ENCODE measurements at places on chromosomes 3 and 15.

DNA sequence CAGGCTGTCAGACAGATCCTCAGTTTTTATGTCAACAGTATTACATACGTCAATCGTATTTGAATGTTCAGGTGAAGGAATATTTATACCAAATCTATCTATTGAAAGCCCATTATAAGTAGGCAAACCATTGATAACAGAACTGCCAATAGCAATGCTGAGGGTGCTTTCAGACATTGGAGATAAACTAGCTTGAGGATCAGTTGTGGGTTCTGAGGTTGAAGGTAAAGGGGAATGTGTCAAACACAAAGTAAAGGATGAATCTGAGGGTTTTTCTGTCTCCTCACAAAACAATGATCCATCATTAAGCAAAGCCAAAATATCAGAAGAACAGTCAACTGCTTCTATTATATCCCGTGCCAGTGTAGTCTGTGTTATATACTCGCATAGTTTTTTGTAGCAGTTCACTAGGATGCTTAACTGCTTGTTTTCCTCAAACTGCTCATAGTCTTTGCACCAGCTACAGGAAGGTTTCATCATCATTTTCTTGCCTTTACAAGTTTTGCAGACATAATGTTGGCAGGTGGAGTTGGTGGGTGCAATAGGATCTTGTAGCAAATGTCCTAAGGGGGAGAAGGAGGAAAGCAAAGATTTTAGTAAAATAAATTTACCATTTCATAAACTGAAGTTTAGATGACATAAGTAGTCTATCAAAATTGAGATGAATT lies 43.8 kb downstream of the MSL2 start:
- no peak for DNase-seq

- DNase-seq: no peak
These were observed 286.3 kb downstream of the ZNF385D start for GRCh38 chr3:21464746-21465145.

DNA sequence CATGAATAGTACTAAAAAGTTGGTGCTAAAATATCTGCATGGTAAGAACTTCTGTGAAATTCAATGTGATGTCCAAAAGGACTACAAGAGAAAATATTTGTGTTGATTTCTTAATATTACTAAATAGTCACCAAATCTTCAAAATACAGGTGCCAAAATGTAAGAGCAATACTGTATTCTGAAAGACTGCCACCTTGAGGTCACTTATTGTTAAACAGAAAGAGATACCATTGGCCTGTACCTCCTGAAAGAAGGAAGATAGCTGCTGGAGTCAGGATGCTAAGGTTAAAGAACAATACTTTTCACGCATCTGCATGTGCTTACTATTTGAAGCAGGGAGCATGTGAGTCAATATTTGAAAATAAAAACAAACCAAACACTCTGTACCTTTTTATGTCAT lies 72.0 kb upstream of the LSAMP start:
- DNase-seq: no peak

DNA sequence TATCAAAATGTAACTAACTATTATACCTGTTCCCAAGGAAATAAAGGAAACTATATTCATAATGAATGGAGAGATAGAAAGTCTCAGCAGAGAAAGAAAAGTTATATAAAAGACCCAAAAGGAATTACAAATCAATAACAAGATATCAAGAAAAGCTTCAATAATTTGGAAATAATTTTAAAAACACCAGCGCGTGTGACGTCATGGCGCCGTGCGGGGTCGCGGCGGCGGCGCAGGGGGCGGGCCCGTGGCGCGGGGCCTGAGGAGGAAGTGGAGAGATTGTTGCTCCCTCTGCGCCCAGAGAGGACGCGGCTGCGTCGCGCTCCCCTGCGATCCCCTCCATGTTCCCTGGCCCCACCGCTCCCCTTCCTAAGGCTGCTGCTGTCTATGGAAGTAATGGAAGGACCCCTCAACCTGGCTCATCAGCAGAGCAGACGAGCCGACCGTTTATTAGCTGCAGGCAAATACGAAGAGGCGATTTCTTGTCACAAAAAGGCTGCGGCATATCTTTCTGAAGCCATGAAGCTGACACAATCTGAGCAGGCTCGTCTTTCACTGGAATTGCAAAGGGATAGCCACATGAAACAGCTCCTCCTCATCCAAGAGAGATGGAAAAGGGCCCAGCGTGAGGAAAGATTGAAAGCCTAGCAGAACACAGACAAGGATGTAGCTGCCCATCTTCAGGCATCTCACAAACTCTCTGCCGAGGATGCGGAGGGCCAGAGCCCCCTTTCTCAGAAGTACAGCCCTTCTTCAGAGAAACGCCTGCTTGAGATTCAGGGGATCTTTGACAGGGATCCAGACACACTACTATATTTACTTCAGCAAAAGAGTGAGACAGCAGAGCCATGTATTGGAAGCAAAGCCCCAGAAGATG lies 4.1 kb downstream of the XCR1 start:
- no peak for DNase-seq

- DNase-seq: no peak
These were observed 69.4 kb upstream of the GAP43 start for GRCh38 chr3:115553796-115554486.

DNA sequence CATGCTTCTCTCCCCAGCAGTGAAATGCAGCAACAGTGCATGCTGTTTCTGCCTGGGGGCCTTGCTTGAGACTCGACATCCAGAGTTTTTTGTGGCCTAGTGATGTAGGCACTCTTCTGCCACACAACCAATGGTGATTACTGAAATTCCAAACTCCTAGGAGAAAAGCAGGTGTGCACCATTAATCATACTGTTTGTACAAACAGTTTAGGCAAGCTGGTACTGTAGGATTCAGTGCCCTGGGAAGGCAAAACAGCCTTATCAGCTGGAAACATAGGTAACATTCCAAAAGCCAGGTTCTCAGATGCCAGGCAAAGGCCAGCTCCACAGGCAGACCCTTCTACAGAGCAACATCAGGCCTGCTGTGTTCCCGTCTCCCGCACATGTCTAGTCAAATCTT lies 17.5 kb upstream of the RBP1 start:
- no peak for DNase-seq

- DNase-seq: no peak
These were observed 36.0 kb downstream of the LEO1 start for GRCh38 chr15:51935466-51936104.

- DNase-seq: peak; percentile 70
These were observed 563.0 kb upstream of the CCDC54 start for GRCh38 chr3:106814231-106814630.

- DNase-seq: no peak
These were observed 2.9 kb upstream of the RASGRF1 start for GRCh38 chr15:79093352-79093935.

DNA sequence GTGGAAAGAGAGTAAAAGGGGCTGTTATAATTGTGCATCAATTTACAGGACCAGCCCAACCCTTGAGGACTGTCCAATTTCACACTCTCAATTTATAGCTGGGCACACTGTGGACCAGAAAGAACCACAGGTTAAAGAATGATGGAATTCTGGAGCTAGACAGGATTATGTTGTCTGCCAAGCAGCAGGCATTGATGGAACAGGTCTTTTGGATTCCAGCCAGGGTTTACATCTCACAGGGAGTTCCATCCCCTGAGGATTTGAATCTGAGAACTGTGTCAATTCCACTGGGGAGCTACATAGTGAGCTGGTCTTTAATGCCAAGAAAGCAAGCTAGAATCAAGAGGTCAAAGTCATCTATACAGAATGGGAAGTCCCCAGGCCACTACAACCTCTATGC lies 389.5 kb upstream of the WNT5A start:
- DNase-seq: no peak

DNA sequence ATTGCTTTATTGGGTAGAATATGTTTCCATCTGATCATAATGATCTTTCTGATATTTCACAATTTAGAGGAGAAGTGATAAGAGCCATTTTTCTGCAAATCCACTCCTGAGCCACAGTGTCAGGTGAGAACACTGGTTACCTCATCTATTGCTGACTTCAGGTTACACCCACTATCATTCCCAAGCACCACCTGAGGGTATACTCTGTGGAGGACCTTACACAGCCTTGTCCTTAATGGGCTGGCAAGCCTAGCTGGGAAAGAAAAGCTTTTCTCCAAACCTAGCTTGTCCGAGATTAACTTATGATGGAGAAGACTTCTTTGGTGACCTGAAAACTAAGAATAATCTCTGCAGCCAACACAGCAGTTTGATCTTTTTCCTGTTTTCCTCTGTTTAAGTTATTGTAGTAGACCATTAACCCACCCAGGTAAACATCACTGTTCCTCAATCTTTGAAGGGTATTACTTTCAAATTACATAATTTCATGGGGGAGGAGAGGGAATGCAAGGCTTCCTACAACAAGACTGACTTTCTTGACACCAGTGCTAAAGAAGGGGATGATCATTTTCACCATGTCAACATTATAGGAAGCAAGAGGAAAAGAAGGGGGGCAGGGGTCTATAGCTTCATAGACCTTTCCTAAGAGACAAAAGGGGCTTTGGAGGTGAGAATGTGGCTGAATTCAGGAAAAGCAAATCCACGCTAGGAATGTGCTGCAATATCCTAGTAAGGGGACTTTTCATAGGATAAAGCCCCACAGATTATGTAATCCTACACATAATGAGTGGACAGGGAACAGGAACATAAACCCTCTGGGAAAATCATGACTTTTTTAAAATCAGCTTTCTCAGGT lies 1.7 kb downstream of the NCEH1 start:
- DNase-seq: no peak

DNA sequence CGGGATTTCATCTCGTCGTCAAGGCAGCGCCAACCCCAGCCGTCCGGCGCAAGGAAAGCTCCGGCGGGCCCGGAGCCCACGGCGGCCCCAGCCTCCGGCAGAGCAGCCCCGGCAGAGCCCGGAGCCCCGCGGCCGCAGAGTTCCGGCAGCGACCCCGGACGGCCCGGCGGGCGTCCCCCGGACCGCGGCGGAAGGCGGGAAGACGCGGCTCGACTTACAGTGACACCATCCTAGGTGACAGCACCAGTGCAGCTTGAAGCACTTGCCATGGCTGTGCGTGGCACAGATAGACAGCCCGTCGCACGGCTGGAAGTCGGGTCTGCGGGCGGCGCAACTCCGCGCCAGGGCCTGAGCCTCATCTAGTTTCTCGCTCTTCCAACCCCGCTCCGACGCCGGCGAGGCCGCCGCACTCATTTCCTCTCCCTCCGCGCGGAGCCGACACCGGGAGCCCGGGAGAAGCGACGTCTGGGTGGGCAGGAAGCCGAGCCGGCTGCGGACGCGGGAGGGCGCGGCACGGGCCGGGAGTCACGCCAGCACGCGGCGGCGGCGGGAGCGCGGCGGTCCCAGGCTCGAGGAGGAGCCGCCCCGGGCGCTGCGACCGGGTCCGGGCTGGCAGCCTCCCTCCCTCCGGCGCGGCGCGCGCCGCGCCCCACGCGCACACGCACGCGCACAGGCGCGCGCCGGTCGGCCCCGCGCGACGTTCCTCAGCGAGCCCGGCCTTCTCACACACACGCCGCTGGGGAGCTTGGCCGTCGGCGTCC lies at the start of gene C3orf70:
C3orf70 (minus strand) TSS at position 651 of the 761 bp plus-strand sequence; CDS start at position 414, 237 bp downstream.
- peak; percentile 88 for DNase-seq

DNA sequence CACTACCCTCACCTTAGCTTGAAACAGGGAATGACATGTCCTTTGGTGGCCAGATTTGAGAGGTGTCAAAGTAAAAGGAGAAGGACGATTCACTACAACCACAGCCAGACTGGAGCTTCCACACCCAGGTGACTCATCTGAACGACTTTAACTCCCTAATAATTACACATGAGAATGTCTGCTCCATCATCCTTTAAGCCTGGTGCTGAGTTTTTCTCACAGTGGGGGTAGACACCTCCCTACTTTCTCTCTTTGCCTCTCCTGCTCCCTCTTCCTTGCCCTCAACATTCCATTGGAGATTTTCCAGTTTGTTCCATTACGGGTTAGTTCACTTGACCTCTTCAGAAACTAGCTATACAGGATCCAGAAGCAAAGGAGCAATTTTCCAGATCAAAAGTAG lies 154.3 kb upstream of the BHLHE40 start:
- no peak for DNase-seq

DNA sequence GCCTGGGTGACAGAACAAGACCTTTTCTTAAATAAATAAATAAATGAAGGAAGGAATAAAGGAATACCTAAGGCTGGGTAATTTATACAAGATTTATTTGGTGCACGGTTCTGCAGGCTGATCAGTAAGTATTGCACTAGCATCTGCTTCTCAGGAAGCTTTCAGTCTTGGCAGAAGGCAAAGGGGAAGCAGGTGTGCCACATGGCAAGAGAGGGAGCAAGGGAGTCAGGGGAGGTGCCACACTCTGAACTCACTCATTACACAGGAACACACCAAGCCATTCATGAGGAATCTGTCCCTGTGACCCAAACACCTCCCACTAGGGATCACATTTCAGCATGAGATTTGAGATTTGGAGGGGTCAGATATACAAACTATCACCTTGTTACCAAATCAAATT lies 56.4 kb downstream of the PRKCI start:
- no peak for DNase-seq

GRCh38 chr15:95175914-95176658 lies 944.7 kb downstream of the MCTP2 start:
- no peak for DNase-seq

DNA sequence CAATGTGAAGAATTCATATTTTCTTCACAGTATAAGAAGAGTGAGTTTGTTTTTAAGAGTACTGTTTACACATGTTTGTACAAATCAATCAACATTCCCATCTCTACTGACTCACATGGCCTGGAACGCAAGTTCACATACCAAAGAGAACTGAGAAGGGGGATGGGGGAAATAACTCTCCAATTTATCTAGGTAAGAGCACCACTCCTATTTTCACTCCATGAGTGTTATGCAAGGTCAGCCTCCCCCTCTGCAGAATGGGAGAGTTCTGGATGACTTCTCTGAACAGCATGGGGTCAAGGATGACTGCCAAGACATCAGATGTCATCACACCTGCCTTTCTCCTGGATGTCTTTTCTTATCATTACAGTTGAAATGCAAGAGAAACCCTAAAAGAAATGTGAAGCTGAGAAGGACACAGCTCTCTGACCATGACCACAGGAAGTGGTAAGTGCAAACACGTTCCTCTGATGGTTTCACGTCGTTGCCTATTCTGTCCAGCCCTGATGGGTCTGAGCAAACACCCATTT lies 95.2 kb downstream of the SEMA6D start:
- DNase-seq: no peak

- DNase-seq: no peak
These were observed 115.2 kb upstream of the PLCL2 start for GRCh38 chr3:16769525-16769924.

GRCh38 chr3:66036586-66037148 lies 2.1 kb downstream of the MAGI1 start:
- DNase-seq: no peak

- DNase-seq: peak; percentile 15
These were observed 143.0 kb upstream of the CTDSPL start for GRCh38 chr3:37718632-37719031.

GRCh38 chr3:174536319-174536718 lies 322.8 kb upstream of the NAALADL2 start:
- DNase-seq: no peak
